ENCODE measurements at places on chromosomes 1 and 21.

DNA sequence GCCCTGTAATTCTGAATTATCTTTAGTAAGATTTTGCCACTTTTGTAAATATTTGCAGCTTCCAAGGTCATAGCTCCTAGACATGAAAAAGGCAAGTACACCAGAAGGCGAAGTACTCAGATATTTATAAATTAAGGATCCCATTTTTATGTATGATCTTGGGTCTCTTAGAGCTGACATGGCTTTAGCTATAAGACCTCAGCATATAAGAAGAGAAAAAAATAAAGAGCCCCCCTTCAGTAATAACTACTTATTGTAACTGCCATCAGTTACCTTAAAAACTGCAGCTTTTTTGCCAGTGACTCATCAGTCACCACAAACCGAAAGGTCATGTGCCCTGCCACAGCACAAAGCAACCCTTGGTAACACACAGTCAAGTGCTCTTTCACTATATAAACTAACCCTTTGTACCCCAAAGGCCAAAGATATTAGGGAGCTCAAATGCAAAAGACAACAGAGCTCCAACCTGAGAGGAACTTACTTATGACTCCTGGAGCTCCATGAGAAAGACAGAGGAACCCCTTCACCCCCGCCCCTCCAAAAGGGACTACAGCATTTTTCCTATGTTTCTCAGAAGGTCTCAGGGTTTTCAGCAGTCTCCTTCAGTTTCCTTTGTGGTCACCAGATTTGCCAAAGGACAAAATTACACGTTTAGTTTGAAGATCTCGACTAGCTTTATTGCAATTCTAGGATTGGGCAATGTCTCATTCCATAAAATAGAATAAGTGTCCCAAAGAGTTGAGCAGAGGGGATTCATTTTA, 219.8 kb upstream of the DUSP10 start:
- no peak for DNase-seq

- no peak for DNase-seq
These were observed 17.4 kb upstream of the SLC30A10 start for GRCh38 chr1:219945795-219946194.

DNA sequence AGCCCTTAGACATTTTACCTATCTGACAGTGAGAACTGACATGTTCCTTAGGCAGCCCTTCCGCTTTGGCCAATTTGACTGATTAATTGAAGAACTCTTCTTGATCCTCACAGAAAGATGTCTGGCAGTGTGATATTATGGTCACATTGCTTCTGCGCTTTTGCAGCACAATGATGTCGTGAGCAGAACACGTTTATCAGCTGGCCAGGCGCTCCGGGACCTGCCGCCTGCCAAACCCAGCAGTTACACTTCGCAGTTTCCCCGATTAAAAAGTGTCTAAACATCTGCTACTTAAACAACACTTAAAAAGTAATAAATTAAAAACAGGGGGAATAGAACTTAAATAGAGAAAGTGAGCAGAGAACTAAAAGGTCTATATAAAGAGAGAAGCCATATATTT, 103.5 kb upstream of the ETS2 start:
- no peak for DNase-seq

- DNase-seq: no peak
These were observed 11.4 kb downstream of the BTBD19 start for GRCh38 chr1:44819608-44820327.

DNA sequence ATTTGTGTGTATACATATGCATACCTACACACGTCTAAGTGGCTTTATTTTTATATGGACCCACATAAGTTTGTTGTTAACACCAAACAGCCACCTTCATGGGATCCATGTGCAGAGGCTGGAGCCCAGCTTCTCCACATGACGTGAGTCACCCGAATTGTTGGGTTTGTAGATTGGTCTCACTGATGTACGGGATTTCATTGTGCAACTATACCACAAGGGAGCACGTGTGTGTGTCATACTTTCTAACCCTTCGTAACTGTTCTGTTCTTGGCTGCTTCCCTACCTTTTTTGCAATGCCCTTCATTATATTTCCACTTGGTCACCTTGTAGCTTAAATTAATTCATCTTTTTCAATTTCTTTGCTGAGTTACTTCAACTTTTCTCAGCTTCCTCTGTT, 21.0 kb downstream of the SPRTN start:
- no peak for DNase-seq

DNA sequence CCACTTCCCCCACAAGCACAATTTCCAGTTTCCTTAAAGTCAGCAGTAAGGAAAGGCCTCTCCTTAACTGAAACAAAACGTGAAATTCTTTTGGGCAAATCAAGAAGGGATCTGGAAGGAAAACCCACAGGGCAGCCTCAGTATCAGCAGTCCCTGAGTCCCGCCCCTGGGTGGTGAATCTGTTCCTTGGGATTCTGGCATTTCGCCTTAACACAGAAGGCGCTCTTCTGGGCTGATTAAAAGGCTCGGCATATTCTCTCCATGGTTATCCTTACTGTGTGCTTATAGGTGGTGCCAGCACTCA, 12.2 kb upstream of the RAB4A start:
- no peak for DNase-seq

- no peak for DNase-seq
These were observed 205.8 kb downstream of the TNR start for GRCh38 chr1:175537571-175537970.

DNA sequence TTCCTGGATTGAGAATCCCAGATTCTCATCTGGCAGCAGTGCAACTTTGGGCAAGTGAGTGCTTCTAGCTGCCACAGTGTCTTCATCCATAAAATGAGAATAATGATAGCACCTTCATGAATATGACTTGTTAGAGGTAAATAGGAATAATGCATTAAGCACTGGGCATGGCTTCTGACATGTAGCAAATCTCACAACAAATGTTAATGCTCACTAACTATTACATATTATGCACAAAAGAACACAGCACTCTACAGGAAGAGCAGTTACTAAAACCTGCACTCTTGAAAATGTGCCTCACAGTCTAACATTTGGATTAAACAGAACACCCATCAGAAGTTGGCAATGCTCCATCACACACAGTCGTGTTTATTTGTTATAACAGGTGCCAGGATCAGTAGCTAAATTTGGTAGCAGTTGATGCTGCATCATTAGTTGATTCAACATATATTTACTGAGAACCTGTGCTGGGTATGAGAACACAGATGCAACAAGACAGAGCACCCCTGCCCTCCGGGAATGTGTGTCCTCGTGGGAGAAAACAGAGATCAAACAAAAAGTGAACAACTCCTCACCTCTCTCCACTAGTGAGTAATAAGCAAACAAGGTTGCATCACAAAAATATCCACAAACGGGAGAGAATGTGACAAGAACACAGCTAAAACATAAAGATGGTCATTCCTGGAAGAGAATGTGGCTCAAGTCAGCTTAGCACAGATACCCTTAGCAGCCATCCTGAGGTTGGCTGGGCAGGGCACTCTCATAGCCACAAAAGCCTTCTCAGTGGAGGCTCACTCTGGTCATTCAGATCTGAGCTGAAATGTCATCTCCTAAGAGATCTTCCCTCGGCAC, 26.2 kb upstream of the LBR start:
- DNase-seq: no peak

DNA sequence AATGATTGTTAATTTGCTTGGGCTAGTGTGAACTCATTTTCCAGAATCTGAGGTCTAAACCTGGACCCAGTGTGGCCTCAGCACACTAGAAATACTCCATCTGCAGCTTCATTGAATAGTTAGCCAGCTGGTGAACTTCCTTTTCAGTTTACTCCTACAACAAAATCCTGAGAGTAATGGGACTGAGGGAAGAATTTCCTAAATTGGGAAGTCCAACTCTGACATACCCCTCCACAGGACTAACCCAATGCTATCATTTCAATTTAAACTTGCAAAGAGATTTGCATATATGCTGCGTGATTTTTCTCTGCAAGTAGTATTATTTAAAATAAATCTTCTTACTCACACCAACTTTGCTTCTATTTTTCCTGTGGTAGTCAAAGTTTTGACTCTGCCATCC, 27.8 kb upstream of the PIGC start:
- no peak for DNase-seq

GRCh38 chr1:82858031-82858430, 1057.3 kb downstream of the ADGRL2 start:
- DNase-seq: no peak

DNA sequence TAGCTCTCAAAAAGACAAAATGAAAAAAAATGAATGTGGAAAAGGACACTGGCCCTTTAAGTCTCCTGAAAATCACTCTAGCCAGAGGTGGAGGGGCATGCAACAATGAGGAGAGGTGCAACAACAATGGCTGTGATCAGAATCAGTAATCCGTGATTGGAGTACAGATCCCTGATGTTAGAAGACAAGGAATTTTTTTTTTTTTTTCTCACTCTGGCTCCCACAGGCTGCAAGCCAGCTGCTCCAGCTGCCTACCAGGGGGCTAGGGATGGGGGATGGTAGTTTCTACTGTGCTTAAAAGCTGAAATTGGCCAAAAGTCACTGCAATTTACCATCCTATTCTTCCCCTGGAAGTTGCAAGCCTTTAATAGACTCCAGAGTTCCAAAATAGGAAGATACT, 54.5 kb downstream of the STYXL2 start:
- DNase-seq: no peak

DNA sequence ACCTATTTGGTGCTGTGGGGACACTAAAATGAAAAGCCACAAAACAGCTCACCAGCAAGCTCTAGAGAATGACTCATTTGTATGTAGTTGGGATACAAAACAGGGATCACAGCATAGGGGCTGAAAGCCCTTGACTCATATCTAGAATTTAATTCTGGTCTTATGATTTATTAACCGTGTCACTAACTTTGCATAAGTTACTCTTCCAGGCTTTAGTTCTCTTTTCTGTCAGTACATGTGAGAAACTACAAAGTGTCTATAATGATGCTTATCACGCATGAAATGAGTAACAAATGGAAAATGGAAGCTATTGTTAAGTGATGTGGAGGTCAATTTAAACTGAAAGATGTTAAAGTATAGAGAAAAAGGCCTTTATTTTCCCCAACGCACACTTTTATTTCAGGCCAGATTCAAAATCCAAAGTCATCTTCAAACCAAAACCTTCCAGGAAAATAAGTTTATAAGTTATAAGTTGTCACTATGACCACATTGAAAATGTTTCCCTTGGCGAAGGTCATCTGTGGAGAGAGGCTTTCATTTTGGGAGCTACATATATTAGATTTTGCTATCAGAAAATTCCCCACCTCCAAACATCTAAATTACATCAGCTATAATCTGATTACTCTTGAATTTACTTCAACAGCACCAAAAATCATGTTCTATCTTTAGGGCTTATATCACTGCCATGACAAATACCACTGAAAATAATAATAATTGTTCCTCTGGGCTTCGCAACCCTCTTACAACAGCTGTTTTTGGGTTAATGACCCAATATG, 430.5 kb downstream of the MRPL39 start:
- no peak for DNase-seq

- no peak for DNase-seq
These were observed 29.1 kb upstream of the JUN start for GRCh38 chr1:58812926-58813325.

DNA sequence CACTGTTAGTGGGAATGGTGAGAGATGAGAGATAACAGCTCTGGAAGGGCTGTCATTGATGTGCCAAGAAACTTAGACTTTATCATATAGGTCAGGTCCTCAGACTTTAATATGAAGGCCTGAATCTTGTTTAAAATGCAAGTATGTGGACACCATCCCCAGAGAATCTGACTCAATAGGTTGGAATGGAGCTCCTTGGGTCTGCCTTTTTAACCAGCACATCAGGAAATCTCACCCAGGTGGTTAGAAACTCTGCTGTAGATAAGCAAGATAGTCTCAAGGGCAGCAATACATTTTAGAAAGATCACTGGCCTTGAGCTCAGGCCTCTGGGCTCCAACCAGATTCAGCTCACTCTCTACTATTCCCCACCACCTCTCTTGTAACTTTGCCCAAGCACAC, 180.4 kb downstream of the SLC44A5 start:
- DNase-seq: no peak

GRCh38 chr1:45654540-45655280, 30.9 kb upstream of the CCDC17 start:
- no peak for DNase-seq

- no peak for DNase-seq
These were observed 14.9 kb downstream of the FASLG start for GRCh38 chr1:172673761-172674160.

DNA sequence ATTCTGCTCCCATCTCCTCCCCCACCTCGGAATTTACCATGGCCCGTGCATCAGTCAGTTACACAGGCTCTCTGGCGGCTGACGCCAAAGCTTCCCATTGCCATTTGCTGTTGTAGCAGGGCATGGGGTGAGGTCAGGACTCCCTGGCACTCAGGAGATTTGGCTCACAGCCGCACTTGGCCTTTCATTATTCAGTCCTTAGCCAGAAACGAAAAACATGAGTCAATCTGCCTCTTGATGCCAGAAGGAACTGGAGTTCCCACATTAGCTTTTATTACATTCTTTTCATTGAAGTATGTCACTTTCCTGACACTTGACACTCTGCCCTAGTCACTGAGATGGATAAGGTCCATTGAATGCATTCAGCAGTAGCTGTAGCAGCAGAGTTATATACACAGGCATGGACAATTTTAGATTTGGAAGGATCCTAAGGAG, 260.6 kb downstream of the CACNA1E start:
- no peak for DNase-seq

- DNase-seq: no peak
These were observed 207.1 kb downstream of the SLC35F3 start for GRCh38 chr1:234111458-234112142.

- no peak for DNase-seq
These were observed 9.6 kb upstream of the DONSON start for GRCh38 chr21:33598051-33598450.

DNA sequence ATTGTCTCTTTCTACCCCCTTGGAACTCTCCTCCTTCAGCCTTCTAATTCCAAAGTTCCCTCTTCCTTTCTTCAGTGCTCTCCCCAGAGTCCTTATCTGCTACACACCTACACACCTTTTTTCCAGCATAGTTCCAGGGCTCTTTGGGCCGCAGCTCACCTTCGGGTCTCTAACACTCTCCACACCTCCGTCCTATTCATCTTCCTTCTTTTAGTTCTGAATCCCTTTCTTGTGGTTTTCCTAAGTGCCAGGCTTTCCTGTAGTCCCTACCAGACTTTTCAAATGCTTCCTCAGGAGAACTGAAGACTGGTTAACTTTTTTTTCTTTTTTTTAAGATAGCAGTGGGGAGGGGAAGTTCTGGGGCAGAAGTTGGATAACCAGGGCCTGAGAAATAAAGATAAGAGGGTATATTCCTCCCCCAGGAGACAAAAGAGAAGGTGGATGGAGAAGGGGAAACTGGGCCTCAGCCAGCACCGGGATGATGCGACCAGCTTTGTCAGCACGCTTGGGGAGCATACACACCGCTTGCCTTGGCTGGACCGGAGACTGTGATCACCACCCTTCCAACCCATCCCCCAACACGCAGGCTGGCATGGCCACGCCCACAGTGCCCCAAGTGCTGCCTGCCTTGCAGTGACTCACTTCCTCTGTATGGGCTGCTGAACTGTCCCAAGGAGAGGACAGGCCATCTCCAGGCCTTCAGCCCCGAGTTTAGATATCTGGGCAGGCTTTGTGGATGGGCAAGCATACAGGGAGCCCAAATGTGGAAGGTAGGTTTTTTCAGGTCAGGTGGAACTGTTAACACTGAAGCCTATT, 2.5 kb upstream of the CERS2 start:
- DNase-seq: no peak

- no peak for DNase-seq
These were observed 25.6 kb upstream of the FAM89A start for GRCh38 chr1:231065510-231066241.
